ENCODE measurements at places on chromosomes 16 and 17.

- DNase-seq = no peak
Observed at GRCh38 chr16:87618216-87618615, 15.9 kb downstream of the JPH3 start.

GRCh38 chr17:79046916-79047280 is 22.9 kb downstream of the C1QTNF1 start:
- DNase-seq = peak; percentile 67

- no peak for DNase-seq
Observed at GRCh38 chr17:12505866-12506265, 159.8 kb upstream of the MYOCD start.

DNA sequence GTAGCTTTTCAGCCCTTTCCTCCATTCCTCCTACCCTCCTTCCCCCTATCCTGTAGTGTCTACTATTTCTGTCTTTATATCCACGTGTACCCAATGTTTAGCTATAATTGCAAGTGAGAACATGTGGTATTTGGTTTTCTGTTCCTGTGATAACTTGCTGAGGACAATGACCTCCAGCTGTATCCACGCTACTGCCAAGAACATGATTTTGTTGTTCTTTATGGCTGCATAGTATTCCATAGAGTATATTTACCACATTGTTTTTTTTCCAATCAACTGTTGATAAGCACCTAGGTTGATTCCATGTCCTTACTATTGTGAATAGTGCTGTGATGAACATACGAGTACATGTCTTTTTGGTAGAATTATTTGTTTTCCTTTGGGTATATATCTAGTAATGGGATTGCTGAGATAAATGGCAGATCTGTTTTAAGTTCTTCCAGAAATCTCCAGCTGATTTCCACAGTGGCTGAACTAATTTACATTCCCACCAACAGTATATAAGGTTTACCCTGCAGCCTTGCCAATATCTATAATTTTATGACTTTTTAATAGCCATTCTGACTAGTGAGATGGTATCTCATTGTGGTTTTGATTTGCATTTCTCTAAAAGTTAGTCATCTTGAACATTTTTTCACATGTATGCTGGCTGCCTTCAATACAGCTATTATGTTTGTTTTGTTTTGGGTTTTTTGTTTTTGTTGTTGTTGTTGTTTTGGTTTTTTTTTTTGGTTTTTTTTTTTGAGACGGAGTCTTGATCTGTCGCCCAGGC is 10.9 kb upstream of the COPRS start:
- DNase-seq = no peak

- no peak for DNase-seq
Observed at GRCh38 chr17:49521471-49522356, 26.6 kb downstream of the NGFR start.

GRCh38 chr17:6163612-6164333 is 93.6 kb downstream of the WSCD1 start:
- no peak for DNase-seq

DNA sequence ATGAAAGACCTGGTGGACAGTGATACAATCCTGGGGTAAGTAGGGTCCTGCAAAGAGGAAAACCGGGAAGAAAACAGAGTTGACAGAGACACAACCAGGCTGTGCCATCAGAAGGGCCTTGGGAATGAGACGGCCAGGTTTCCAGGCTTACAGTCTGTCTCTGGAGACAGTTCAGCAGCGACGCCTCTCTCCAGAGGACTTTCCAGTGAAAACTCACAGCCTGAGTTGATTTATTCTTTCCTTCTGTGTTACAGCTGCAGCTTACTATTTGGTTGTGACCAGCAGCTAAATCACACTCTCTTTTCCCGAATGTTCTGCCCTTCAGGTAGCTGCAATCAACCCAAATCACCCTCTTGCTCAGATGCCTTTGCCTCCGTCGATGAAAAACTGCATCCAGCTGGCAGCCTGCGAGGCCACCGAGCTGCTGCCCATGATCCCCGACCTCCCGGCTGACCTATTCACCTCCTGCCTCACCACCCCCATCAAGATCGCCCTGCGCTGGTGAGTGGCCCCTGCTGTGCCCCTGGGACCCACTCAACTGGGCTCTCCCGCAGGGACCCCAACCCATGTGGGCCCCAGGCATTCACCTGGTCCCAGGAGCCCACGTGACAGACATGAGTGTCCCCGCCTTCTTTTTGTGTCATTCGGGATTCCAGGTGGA is 209.2 kb downstream of the RPTOR start:
- DNase-seq = no peak

DNA sequence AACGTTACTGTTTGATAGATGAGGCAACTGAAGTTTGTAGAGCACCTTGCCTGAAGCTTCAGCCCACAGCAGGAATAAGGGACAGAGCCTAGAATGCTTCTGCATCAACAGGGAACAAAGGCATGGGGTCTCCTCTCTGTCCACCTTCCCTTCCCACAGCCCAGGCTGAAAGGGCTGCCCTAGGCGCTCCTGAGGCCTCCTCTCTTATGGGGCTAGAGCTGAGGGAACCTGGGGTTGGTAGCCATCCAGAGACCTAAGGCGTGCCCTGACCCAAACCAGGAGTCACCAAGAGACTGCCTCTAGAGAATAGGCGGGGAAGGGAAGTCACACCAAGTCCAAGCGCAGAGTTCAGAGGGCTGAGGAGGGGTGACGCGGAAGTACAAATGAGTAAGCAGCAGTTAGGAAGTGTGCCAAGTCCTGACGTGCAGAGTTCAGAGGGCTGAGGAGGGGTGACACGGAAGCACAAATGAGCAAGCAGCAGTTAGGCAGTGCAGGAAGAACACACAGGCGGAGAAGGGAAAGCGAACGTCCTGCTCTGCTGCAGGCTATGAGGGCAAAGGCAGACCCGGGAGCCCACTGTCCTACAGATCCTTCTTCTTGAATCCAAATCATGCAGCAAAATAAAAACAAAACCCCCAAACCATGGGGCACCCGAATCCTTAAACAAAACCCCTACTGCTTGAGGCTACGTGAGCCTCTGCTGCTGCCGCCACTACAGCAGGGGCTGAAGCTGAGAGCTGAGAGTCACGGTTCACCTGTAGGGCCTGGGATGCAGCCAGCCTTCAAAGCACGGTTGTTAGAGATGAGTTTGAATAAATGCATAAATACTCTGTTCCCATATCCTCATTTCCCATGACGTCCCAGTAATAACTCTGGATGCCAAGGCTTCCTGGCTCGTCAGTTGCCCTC is 2.7 kb upstream of the SPG7 start:
- peak; percentile 94 for DNase-seq

DNA sequence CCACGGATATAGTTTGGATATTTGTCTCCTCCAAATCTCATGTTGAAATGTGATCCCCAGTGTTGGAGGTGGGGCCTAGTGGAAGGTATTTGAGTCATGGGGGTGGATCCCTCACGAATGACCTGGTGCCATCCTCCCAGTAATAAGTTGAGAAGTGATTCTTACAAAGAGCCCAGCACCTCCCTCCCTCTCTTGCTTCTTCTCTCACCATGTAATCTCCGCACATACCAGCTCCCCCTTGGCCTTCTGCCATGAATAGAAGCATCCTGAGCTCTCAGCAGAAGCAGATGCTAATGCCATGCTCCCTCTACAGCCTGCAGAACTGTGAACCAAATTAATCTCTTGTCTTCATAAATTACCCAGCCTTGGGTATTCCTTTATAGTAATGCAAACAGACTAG is 41.9 kb upstream of the RBBP6 start:
- no peak for DNase-seq

DNA sequence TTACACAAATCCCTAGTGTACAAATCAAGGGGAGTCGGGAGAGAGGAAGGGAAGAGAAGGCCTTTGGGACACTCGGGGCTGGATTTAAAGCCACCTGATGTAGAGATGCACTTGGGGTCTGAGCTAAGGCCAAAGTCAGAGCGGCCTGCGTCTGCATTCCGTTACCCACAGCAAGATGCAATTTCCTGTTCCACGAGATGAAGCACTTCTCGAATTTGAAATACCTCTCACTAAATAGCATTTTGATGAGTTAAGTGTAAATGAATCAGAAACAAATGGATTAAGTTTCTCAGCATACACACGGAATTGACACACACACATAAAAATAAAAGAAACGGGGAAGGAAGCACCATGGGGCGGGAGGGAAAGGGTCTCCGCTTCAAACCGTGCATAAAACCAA is 386.0 kb downstream of the SOX9 start:
- no peak for DNase-seq

DNA sequence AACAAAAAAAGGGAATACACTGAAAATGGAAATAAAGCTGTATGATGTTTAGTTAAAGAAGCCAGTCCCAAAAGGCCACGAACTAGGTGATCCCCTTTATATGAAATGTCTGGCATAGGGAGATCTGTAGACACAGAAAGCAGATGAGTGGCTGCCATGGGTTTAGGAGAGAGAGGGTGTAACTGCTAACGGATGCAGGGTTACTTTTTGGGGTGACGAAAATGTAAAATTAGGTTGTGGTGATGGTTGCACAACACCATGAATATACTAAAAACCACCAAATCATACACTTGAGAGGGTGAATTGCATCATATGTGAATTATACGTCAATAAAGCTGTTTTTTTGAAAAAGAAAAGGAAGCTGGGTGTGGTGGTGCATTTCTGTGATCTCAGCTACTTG is 99.6 kb downstream of the ADCY9 start:
- DNase-seq = no peak

GRCh38 chr16:85888405-85889331 is 10.3 kb upstream of the IRF8 start:
- no peak for DNase-seq

DNA sequence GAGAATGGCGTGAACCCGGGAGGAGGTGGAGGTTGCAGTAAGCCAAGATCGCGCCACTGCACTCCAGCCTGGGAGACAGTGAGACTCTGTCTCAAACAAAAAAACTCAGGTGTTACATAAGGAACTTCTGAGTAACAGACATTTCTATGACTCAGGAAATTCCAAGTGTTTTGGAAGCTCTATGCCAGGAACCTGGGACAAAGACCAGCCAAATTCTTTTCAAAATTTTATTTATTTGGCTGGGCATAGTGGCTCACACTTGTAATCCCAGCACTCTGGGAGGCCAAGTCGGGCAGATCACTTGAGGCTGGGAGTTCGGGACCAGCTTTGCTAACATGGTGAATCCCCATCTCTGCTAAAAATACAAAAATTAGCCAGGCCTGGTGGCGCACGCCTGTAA is 5.2 kb upstream of the SH2B1 start:
- DNase-seq = no peak

DNA sequence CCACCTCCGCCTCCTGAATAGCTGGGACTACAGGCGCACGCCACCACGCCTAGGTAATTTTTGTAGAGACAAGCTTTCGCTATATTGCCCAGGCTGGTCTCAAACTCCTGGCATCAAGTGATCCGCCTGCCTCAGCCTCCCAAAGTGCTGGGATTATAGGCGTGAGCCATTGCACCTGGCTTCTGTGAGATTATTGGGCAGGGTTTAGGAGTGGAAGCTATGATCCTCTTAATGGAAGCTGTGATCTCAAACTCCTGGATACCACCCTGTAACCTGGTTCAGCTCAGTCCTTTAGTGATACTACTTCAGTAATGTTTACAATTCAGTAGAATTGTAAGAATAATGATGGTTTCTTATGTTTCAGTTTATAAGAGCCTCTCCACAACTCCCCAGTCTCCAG is 14.1 kb downstream of the NFE2L1 start:
- DNase-seq = no peak

DNA sequence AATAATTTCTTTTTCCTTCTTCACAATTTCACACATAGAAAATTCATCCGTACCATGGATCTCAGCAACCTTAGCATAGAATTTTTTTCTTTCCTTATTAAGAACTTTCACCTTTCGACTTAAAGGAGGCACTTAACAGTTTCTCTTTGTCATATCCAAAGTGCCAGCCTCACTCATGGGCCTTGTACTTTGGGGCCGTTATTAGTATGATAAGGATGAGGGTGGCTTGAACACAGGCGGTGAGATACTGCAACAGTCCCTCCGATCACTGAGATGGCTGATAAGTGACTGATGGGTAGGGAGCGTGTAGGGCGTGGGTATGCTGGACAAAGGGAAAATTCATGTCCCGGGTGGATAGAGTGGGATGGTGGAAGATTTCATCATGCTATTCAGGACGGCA is 85.3 kb downstream of the OR1D5 start:
- no peak for DNase-seq

Measured in aorta (tissue), 5 donors.